ENCODE measurements at places on chromosomes 5 and 9.
A peak's percentile ranks its signal among the peaks of the same experiment; 100 is the strongest.

DNA sequence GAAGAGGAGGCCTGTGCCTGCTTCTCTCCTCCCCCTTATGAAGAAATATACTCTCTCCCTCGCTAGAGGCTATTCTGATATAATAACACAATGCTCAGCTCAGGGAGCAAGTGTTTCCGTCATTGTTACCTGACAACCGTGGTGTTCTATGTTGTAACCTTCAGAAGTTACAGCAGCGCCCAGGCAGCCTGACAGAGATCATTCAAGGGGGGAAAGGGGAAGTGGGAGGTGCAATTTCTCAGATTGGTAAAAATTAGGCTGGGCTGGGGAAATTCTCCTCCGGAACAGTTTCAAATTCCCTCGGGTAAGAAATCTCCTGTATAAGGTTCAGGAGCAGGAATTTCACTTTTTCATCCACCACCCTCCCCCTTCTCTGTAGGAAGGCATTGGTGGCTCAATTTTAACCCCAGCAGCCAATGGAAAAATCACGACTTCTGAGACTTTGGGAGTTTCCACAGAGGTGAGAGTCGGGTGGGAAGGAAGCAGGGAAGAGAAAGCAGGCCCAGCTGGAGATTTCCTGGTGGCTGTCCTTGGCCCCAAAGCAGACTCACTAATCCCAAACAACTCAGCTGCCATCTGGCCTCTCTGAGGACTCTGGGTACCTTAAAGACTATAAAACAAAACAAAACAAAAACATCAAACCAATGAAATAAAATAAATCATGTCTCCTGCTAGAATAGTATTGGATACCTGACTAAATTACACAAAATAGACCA is 1.3 kb downstream of the TMEM174 start:
- DNase-seq, result no peak

GRCh38 chr5:91059409-91059808 is 323.7 kb downstream of the ARRDC3 start:
- DNase-seq, result no peak

GRCh38 chr5:150656191-150657132 is 4.6 kb upstream of the MYOZ3 start:
- peak; percentile 3 for DNase-seq

GRCh38 chr9:12464910-12465512 is 228.2 kb upstream of the TYRP1 start:
- DNase-seq, result no peak

GRCh38 chr9:131349881-131350563 is 43.9 kb upstream of the PRRC2B start:
- DNase-seq, result peak; percentile 35
